ENCODE measurements at places on chromosomes 6 and 20.

- peak; percentile 49 for DNase-seq
Measured at GRCh38 chr6:154928325-154928922, 66.7 kb upstream of the TIAM2 start.

GRCh38 chr6:23308166-23308565 lies 738.8 kb downstream of the HDGFL1 start:
- DNase-seq, result no peak

- DNase-seq, result no peak
Measured at GRCh38 chr6:139311831-139312230, 20.0 kb upstream of the TXLNB start.

GRCh38 chr6:135722679-135723078 lies 128.8 kb upstream of the PDE7B start:
- DNase-seq, result peak; percentile 100

DNA sequence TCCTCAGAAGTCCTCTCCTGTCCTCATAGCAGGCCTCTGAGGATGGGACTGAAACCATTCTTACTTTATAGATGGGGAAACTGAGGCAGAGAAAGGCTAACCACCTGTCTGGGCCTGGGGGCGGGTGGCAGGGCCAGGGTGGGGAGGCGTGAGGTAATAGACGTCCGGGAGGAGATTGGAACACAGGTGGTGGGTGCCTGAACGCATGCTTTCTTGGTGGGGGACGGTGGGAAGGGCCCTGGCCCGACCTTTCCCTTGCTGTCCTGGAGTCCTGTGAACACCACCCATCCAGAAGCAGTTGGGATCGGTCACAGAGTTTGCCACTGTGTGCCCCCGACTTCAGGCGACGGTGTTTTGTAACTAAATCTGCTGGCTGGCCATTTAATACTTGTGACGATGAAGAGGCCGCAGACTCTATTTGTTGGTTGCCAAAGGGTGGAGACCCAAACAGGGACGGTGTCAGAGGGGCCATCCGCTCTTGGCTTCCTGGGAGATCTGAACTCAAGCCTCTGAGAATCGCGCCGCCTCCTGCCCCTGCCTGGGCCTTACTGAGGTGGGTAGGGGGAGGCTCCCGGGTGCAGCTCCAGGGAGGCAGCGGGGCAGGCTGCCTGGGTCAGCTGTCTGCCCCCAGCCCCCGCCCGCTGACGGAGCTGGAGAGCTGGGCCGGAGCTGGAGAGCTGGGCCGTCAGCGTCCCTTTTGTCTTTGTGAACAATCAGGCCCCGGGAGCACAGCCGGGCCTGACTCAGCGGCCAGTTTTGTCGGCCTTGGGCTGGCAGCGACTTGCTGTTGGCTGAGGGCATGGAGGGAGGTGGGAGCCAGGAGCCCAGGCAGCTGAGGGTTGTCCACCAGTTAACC lies 4.1 kb downstream of the RBM38 start:
- peak; percentile 68 for DNase-seq

DNA sequence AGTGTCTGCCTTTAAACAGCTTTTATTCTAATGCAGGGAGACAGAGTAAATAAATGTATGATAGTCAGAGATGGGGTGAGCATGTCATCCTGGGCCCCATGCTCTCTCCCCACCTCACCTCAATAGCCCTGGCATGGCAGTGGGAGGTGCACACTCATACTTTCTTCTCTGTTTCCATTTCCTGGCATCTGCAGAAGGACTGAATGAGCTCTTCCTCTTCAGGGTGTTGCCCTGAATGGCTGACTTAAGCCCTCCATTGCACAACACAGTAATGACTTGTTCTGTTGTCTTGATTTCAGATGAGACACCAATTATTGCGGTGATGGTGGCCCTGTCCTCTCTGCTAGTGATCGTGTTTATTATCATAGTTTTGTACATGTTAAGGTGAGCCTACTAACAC lies 57.0 kb upstream of the GNRH2 start:
- DNase-seq, result peak; percentile 61

GRCh38 chr6:99520855-99521632 lies 5.8 kb upstream of the USP45 start:
- peak; percentile 68 for DNase-seq

- no peak for DNase-seq
Measured at GRCh38 chr20:59403261-59403961, 103.0 kb downstream of the EDN3 start.

- no peak for DNase-seq
Measured at GRCh38 chr6:122833021-122833491, 44.0 kb downstream of the SMPDL3A start.

DNA sequence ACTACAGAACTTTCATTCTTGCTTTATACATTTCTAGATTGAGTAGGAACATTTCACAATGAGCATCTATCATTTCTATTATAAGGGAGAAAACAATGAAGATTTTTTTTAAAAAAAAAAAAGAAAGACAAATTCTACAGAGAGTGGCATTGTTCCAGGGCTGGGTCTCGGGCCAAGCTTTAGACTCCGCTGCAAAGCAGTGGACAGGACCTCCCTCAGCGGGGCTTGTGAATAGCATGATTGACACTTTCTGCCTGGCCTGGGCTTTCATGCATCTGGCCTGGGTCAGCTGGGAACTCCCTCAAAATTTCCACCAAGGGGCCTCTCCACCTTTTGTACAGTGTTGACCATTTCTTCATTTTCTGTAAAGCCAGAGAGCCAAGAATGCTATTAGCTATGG lies 55.8 kb upstream of the HIVEP2 start:
- no peak for DNase-seq

- no peak for DNase-seq
Measured at GRCh38 chr20:11740975-11741374, 176.7 kb upstream of the BTBD3 start.

DNA sequence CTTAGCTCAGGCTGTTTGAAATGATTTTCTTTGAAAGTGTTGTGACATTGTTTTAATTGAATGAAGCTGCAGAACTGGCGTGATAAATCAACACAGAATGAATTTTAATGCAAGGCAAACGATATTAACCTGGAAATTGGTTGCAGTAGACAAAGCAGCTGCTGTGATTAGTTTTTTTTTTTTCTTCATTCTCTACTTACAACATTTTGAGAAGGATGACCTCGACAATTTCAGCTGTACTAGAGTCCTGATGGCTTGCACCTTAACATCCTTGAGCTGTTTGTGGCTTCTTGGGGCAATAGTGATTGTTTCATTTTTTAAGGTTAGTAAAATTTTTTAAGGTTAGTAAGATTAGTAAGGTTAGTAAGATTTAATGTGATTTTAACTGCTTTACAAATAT lies 54.2 kb downstream of the QKI start:
- DNase-seq, result no peak

- no peak for DNase-seq
Measured at GRCh38 chr6:96575359-96575758, 12.4 kb downstream of the FHL5 start.

- DNase-seq, result no peak
Measured at GRCh38 chr6:30882204-30882758, 2.0 kb upstream of the DDR1 start.

DNA sequence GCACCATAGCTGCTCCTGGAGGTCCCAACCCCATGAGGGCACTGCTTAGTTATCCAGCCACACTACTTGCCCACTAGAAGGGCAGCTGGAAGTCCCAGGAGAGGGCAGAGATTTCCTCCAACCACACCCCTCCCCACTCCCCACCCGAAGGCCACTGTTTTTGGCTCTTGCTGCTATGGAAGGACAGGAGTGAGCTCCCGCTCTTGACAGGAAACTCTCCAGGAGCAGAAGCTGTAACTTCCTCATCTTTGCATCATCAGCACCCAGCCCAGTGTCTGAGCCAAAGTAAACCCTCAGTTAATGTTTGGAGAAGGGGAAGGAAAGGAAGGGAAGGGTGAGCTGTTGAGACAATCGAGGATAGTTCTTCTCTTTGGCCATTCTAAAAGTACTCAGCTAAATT lies 120.7 kb downstream of the MTFR2 start:
- peak; percentile 7 for DNase-seq

DNA sequence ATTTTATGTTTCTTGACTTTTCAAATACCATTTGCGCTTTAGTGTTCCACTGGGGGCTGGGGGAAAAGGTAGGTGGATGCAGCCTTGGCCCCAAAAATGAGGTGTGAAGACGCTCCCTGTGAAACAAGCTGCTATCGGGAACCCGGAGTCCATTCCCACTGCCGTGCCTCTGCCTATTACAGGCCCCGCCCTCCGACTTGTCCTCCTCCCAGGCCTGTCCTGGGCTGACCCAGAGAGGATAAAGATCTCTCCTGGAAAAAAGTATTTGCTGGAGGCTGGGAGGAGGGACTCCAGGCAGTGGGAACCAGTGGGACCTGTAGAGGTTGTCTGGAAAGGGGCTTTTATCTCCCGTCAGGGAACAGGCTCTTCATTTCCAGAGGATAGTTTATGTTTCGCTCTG lies 215.0 kb downstream of the SLC24A3 start:
- no peak for DNase-seq

- no peak for DNase-seq
Measured at GRCh38 chr6:89267918-89268317, 47.2 kb downstream of the GABRR2 start.

DNA sequence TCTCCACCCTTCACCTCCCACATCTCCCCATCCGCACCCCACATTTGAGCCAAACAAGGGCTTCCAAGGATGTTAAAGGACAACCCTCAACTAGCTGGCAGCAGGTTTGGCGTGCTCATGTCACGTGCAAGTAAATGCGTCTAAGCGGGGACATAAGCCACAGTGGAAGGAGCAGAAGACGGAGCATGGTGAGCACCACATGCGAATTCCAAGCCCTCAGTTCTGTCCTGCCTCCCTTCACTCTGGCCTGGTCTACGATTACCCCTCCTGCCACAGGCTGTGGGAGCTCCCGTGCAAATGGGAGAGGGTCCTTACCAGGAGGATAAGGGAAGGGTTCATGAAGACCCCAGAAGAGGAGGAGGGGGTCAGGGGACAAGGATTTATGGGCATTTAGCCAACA lies 44.9 kb upstream of the STX16 start:
- no peak for DNase-seq

DNA sequence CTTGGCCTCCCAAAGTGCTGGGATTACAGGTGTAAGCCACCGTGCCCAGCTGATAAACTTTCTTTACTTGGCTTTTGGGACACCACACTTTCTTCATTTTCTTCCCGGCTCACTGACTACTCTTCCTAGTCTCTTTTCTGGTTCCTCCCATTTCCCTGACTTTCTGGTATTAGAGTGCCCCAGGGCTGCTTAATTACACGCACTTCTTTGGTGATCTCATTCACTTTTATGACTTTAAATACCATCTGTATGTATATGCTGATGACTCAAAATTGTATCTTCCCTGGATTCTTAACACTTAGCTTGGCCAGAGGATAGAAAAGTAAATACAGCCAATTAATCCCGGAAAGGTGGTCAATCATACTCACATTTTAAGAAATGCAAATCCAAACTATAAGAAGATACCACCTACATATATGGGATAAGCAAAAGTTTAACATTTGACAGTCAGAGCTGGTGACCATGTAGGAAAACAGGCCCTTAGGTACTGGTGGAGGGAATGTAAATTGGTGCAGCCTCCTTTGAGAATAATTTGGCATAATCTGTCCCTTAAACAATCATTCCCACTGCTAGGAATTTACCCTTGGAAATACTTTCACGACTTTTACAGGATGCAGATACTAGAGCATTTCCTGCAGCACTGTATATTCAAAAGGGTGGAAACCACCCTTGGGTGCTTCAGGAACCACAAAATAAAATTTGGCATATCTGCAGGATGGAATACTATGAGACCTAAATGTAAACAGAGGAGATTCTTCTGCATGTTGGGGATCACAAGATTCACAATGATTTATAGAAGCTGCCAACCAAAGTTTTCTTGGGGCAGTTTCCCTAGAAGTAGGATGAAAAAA lies 9.4 kb upstream of the NANP start:
- DNase-seq, result no peak

GRCh38 chr20:56631318-56631989 lies 2.3 kb downstream of the TFAP2C start:
- no peak for DNase-seq

DNA sequence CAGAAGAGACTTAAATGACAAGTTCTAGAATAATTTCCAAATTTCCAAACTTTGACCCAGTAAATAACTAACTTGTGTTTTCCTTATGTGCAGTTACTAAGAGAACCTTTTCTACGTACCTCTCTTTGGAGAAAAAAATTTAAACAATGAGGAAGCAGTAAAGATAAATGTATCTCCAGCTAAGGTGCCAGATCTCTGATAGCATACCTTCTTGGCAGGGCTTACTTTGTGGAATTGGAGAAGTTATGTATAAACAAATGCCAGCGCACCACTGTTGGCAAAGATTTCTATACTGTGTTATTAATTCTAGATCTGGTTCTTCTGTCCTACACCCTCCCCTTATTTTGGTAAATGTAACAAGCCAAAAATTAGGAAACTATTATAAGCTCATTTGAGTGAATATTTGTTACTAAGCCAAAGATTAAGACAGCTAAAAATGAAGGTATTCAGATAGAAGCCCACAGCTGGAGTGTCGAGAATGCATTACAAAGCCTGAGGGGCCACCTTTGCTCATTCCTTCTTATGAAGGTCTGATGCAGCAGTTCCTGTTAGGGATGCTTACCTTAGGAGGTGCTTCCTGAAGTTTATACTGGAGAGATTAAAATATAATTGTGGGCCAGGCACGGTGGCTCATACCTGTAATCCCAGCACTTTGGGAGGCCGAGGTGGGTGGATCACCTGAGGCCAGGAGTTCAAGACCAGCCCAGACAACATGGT lies 373.1 kb upstream of the SOX4 start:
- peak; percentile 52 for DNase-seq

DNA sequence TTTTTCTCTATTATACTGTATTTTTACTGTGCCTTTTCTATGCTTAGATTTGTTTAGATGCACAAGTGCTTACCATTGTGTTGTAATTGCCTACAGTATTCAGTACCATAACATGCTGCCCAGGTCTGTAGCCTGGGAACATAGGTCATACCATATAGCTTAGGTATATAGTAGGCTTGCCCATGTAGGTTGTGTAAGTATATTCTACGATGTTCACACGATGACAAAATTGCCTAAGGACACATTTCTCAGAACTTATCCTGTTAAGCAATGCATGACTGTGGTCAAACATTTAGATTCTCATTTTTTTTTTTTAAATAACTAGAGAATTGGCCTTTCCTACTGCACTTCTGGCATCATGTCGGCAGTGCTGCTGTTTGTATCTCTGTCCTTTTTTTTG lies 253.7 kb upstream of the SUPT3H start:
- no peak for DNase-seq

DNA sequence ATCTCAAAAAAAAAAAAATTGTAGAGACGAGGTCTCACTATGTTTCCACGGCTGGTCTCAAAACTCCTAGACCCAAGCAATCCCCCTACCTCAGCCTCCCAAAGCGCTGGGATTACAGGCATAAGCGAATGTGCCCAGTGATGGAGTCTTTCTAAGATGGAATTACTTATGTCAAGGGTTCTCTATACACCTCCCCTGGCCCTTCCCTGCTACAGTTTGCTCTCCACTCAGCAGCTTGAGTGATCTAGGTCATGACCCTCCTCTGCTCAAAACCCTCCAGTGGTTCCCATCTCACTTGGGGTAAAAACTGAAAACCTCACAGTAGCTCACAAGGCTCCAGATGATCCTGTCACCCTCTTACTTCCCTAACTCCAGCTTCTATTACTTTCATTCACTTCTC lies 1.8 kb upstream of the DNPH1 start:
- DNase-seq, result no peak
